DMS79 treated with DMSO at 0.1 percent for 48 hours (cell line): ENCODE measurements at places on chromosomes 7 and 10.

GRCh38 chr10:116055252-116055916 is 217.6 kb downstream of the GFRA1 start:
- no peak for DNase-seq

DNA sequence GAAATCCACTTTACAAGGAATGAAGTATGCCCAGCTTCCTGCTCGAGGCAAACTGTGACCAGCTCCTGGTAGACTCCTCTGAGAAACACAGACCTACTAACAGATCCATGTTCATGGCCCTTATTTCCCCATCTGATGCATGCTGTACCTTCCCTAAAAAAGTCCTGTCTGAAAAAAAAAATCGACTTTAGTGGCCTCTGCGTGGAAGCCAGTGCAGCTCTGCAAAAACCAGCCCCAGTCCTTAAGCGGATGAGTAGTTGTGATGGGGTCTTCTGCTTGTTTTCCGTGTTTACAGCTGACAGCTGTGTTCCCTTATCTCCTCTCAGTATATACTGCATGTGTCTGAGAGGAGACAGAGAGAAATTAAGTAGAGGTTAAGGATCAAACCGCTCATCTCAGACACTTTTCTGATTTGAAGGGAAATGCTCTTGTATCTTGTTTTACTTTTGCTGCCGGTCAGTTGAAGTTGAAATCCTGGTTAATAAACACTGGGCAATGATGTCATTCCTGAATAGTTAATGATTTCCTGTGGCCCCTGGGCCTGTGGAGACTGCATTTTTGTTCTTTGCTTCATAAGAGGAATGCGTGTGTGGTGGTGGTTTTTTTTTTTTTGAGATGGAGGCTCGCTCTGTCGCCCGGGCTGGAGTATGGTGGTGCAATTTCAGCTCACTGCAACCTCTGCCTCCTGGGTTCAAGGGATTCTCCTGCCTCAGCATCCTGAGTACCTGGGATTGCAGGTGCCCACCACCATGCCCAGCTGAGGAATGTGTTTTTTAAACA is 67.6 kb downstream of the DOCK1 start:
- DNase-seq: no peak

DNA sequence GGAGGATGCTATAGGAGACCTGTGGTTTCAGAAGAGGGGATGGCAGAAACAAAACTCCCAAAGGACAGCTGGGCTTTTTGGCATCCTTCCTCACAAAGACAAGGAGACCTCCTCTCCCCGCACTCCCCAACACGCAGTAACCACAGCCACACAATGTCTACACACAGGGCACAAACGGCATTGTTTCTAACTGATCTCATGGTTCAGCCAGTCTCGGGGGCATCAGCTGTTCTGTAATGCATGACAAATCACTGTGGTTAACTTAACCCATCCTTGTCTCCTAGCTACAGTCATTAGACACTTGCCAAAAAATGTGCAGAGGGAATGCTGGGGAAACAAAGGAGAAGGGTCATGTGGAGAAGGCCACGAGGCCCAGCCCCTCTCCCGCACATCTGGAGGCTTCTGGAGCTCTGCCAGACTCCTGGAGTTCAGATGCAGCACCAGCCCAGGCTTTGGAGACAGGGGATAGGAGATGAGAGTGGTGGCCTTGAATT is 7.6 kb upstream of the ADAMTS14 start:
- peak; percentile 63 for DNase-seq

- no peak for DNase-seq
These were observed 162.9 kb upstream of the PRSS58 start for GRCh38 chr7:142420554-142421362.

DNA sequence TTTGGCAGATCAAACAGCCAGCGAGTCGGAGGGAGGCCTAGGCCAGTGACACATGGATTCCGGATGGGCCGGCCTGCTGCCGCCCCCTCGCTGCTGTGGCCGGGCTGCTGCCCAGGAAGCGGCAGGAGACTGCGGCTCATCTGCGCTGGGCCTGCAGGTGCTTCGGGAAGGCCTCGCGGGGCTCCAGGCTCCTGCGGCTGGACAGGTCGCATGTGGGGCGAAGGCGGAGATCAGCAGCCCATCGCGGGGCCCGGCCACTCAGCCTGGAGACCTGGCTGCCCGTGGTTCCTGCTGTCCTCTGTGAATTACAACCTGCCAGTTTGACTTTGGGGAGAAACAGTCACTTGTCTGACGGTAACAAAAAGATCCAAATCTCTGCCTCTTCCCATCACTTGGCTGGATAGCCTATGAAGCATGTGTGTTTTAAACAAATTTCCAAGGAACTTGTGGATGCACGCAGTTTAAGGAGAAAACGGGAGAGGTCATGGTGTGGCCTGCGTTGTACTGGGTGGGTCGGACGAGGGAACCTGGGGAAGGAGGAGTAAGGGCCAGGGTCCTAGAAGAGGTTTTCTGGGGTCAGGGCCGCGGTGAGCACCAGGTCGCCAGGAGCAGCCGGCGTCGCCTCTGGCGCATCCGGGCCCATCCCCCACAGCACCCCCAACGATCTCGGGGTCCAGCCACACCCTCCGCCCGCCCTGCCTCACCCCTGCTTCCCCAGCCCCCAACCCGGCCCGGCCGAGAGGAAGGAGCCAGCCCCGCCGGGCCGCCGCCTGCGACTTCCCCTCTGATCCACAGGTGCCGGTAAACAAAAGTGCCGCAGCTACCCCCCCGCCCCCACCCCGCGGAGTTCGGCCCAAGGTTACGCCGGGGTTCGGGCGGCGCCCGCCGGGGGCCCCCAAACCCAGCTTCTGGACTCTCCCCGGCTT is 1.6 kb downstream of the SPOCK2 start:
- DNase-seq: no peak

- DNase-seq: no peak
These were observed 100.4 kb downstream of the ANKRD7 start for GRCh38 chr7:118324790-118325449.

DNA sequence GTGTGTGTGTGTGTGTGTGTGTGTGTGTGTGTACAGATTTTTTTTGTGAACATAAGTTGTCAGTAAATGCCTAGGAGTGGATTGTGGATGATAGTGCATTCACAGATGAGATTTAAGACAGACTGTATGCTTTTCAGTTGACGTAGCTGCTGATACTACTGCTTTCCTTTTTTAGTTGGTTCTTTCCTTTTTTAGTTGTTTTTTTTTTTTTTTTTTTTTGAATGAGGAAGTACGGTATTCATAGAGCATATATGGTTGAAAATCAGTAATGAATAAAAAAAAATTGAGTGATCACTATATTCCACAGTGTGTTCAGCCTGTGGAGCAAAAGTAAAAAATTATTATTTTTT is 80.5 kb downstream of the RBM33 start:
- DNase-seq: no peak

GRCh38 chr10:50536617-50537240 is 87.0 kb downstream of the SGMS1 start:
- DNase-seq: no peak

GRCh38 chr10:85792533-85792858 is 574.1 kb downstream of the GRID1 start:
- no peak for DNase-seq

DNA sequence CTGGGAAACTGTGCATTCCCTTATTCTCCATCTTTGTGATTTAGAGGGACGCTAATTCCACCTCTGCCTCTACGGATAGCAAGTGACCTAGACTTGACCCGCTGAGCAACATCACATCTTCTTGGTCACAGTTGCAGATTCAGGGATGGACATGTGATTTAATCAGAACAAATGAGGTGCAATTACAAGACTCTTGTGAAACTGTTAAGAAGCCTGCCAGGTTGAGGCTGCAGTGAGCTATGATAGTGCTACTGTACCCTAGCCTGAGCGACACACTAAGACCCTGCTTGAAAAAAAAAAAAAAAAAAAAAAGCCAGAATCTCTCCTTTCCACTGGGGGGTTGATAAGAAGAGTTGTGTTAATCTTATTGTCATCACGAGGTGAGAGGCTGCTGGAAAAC is 14.4 kb downstream of the MPLKIP start:
- DNase-seq: no peak

DNA sequence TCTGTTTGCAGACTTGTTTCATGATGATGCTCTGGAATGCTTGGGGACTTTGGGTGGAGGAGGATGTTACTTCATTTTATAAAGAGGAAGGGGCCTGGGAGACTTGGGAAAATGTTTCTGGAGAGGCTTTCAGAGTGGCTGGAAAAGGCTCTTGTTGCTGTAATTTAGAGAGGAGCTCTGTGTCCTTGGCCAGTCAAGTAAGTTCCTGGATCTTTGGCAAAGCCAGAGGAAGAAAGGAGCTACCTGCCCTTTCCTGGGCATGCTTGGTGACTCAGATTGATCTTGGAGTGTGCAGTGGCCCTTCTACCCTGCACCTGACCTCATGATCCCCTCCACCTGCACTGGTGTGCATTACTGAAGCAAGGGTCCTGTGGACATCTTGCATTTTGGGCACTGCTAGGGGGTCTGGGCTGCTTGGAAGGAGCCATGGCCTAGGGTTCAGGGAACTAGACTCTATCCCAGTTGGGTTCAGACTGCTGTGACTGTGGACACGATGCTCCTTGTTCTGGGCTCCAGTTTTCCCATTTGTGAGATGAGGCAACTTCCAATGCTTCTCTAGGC is 56.1 kb downstream of the ADCYAP1R1 start:
- DNase-seq: no peak

DNA sequence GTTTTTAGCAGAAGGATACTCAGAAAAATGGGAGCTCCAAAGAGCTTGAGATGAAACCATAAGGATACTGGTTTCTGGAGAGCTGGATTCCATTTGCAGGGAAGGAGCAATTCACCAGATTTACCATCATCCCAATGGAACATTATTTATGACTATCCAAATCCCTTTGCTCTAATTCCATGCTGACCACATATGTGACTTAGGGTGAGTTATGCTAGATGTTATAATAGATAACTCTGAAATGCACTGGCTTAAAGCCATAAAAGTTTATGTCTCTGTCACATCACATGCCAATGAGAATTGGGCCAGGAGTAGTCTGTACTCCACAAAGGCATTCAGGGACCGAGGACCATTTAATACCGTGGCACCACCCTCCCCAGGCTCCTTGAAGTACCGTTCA is 185.2 kb downstream of the SKIDA1 start:
- DNase-seq: no peak
